Foreskin melanocyte (primary cell): ENCODE measurements at places on chromosomes 5 and 9.

- no peak for DNase-seq
These were observed 619.3 kb downstream of the TLE4 start for GRCh38 chr9:80191108-80191507.

DNA sequence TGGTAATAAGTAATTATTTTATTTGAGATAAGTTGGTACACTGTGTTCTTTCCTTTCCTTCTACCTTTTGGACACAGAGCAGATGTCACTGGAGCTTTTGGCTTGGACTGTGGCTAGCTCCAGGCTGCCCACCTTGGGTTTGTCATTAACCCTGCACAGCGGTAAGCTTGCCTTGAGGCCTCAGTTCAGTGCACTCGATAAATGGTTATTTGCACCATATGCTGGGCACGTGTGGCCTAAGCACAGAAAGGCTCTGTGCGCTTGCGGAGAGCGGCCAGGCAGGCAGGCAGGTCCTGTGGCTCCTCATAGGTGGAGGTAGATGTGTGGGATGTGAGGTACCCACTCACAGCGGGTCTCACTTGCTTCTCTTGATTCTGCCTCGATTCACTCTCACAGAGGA lies 30.0 kb upstream of the TENT4A start:
- DNase-seq = no peak

DNA sequence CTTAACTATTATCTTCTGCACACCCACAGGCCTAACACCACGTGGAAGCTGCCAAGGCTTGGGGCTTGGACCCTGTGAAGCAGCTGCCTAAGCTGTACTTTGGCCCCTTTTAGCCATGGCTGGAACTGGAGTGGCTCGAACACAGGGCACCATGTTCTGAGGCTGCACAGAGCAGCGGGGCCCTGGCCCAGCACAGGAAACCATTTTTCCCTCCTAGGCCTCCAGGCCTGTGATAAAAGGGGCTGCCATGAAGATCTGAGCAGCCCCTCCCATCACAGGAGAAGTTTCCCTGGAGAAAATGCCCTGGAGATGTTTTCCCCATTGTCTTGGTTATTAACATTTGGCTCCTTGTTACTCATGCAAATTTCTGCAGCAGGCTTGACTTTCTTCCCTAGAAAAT lies 126.3 kb downstream of the MELK start:
- no peak for DNase-seq

DNA sequence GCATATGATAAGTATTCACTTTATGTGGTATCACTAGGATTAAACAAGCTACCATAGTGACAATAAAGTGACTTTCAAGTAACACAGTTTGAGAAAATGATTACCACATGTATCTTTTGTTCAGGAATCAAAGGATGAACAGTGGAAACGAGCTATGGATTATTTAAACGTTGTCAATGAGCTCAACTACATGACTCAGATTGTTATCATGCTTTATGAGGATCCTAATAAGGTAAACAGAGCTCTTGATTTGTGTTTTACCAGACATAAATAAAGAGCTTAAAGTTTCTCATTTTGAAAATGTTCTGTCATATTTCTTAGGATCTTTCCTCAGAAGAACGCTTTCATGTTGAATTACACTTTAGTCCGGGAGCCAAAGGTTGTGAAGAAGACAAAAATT lies 57.4 kb downstream of the PPIP5K2 start:
- DNase-seq = no peak

GRCh38 chr9:14344053-14344524 lies 30.1 kb upstream of the NFIB start:
- no peak for DNase-seq

GRCh38 chr5:32506201-32506661 lies 61.7 kb upstream of the ZFR start:
- DNase-seq = peak; percentile 13

- DNase-seq = no peak
These were observed 416.8 kb downstream of the TMEM38B start for GRCh38 chr9:106111039-106111730.

GRCh38 chr9:83477571-83477970 lies 60.6 kb downstream of the FRMD3 start:
- peak; percentile 10 for DNase-seq

DNA sequence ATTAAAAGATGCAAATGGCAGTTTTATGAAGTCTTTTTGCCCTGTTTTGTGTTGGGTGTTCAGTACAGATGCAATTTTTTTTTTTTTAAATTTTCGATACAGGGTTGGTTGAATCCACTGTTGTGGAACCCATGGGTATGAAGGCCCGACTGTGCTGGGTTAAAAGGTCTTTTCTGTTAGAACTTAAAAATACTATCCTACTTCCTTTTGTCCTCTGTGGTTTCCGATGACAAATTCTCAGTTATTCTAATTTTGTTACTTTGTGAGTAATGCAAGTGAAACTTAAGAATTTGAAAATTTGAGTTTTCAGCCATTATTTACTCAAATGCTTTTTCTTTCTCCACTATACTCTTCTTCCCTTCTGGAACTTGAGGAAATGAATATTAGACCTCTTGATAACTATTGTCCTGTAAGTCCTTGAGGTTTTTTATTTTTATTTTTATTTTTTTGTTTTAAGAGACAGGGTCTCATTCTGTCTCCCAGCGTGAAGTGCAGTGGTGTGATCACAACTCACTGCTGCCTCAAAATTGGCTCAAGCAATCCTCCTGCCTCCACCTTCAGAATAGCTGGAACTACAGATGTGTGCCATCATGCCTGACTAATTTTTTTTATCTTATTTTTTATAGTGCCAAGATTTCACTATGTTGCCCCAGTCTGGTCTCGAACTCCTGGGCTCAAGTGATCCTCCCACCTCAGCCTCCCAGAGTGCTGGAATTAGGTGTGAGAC lies 67.5 kb downstream of the ZCCHC7 start:
- DNase-seq = no peak

GRCh38 chr9:118419676-118420075 lies 715.5 kb downstream of the TLR4 start:
- no peak for DNase-seq

- DNase-seq = no peak
These were observed 14.8 kb downstream of the BARHL1 start for GRCh38 chr9:132597073-132597775.

DNA sequence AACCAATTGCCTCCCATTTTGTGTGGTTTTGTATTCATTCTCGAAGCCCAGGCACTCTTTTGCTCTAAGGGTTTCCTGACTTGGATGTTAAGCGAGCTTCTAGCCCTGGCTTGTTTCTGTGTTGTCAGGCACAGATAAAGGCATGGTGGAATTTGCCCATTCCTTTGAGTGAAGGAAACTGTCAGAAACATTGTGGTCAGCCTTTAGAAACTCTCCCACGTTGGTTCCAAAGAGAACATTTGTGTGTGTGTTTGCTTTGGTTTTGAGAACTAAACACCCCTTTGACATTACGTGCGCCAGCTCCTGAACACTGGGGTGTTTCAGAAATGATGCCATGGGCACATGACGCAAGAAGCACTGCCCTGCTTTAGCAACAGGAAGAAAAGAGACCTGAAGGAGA lies 320.9 kb downstream of the NTRK2 start:
- peak; percentile 95 for DNase-seq

DNA sequence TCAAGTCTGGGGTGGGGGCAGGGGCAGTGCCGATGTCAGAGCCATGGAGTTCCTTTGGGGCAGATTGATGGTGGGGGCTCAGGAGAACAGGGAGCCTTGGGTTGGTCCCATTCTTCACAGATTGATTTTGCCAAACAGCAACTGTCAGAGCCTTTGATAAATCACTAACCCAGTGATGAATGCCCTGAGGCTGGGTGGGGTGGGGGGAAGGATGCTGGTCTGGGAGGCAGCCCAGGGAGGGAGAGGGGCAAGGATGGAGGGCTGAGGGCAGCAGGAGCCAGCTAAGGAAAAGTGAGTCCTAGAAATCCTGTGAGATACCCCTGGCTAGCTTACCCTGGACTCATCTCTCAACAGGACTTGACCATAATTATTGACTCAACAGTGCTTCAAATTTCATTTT lies 60.1 kb upstream of the ARAP3 start:
- no peak for DNase-seq

DNA sequence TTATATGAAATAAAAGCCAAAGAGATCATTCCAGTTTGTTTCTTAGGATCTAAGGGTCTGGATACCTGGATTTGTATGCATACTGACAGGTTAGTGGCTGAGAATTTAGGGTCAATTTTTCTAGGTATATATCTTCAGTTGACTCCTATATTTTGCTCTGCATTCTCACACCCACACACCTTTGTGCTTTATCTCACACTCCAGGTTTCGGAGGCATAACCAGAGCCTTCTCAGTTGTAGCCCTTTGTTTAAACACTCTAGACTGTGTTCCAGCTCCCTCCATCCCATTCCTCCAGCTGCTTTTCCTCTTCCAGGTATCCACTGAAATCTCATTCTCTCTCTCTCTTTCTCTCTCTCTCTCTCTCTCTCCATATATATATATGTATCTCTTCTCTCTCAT lies 10.6 kb upstream of the MOCS2 start:
- DNase-seq = no peak

DNA sequence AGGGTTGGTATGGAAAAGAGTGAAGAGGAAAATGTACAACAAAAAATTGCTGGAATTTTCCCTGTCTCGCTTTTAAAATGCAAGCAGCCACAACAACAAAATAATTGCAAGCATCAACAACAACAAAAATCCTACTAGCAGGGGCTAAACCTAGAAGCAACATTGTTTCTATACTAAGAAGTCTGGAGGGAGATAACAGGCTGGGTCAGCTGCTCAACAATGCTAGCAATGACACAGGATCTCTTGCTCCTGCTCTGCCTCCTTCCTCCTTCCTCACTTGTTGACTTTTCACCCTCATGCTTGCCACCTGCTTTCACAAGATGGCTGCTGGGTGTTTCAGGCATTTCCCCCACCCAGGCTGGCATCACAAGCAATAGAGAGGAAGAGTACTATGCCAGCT lies 7.6 kb upstream of the AOPEP start:
- DNase-seq = no peak

- no peak for DNase-seq
These were observed 120.7 kb upstream of the ERCC6L2 start for GRCh38 chr9:95754533-95755420.

DNA sequence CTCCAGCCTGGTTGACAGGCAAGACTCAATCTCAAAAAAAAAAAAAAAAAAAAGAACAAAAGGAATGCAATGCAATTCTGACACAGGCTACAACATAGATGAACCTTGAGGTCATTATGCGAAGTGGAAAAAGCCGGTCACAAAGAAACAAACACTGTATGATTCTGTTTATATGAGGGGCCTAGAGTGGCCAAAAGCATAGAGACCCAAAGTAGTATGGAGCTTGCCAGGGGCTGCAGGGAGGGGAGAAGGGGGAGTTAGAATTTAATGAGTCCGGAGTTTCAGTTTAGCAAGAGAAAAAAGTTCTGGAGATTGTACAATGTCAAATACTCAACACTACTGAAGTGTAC lies 33.2 kb upstream of the ASS1 start:
- no peak for DNase-seq

- DNase-seq = no peak
These were observed 601.4 kb upstream of the TLE4 start for GRCh38 chr9:78970375-78970774.

- no peak for DNase-seq
These were observed 223.2 kb downstream of the PBX3 start for GRCh38 chr9:125970340-125970739.

DNA sequence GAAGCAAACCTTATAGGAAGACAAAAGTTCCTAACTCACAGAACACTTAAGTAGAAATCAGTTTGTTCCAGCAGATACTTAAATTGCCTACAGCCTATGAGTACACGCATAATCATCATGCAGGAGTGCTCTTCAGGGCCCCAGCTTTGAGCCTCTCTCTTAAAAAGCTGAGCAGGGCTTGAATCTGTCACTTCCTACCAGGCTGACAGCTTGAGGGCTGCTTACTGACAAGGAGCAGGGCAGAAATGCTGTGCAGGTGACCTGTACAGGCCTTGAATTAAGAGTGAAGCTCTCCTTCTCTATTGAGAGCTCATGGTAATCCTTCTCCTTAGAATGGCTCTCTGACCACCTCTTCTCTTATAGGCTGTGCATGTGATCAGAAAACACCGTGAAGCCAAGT lies 66.5 kb upstream of the MAST4 start:
- DNase-seq = no peak

DNA sequence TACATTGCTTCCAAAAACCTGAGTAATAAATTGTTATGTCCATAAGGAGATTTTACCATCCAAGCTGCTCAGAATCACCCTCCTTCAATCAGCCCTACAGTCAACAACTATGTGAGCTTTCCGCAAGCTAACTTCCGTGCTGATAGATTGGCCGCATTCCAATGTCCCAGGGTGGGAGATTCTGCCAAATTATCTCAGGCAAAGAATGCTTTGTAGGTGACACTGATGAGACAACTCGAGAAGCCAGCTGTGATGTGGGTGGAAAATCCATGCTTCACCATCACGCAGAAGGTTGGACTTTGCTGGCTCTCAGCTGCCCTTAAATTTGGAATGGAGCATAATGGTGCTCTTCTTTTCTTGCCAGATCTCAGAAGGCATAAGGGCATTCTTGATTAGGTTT lies 44.9 kb upstream of the HCN1 start:
- DNase-seq = no peak

DNA sequence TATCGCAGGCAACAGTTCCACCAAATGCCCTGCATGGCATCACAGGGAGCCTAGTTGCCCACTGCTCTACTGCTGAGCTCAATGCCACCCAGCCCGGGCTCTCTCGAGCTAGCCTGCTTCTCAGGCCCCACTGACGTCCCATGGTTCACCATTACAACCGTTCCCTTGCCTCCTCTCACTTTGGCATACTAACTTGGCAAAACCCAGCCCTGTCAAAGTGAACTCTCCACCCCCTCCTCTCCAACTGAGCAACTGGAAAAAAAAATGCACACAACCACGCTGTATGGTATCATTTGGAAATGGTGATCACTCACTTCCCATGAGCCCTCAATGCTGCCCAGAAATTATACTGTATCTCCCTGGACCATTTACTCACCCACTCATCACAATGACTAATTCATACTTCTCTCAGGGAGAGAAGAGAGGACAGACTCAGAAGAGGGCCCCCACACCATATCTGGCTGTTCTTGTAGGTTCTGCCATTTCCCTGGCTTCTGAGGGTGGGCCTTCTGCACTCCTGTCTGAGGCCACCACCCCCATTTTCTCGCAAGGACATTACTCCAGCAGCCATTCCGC lies 51.4 kb upstream of the RARS1 start:
- no peak for DNase-seq

DNA sequence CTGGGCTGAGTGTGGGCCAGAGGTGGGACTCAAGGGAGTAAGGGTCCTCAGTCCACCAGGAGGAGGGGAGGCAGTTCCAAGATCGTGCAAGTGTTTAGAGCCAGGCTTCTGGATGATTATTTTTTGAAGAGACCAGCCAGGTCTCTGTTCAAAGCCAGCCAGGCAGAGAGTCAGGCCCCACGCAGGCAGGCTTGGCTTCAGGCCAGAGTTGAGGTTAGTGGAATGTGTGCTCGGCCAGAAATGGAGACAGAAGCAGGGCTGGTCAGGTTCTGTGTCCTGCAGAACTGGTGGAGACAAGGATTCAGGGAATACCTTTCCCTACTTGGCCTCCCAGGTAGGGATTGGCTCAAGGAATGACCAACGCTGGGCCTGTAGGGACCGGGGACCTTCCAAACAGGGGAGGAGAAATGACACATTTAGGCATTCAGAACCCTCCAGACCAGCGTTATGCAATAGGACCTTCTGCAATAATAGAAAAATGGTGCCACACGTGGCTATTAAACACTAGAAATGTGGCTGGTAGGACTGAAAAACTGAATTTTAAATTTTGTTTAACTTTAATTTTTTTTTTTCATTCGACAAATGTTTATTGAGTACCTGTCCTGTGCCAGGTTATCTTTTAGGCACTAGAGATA lies 106.2 kb downstream of the CMYA5 start:
- no peak for DNase-seq

GRCh38 chr5:149959406-149960236 lies 937 bp upstream of the SLC26A2 start:
- peak; percentile 34 for DNase-seq
